ENCODE measurements at places on chromosomes 4 and X. TPM values are rescaled to one million over a fixed set of nuclear protein-coding genes. Genes with fewer than 3 reads are reported as not detected.

DNA sequence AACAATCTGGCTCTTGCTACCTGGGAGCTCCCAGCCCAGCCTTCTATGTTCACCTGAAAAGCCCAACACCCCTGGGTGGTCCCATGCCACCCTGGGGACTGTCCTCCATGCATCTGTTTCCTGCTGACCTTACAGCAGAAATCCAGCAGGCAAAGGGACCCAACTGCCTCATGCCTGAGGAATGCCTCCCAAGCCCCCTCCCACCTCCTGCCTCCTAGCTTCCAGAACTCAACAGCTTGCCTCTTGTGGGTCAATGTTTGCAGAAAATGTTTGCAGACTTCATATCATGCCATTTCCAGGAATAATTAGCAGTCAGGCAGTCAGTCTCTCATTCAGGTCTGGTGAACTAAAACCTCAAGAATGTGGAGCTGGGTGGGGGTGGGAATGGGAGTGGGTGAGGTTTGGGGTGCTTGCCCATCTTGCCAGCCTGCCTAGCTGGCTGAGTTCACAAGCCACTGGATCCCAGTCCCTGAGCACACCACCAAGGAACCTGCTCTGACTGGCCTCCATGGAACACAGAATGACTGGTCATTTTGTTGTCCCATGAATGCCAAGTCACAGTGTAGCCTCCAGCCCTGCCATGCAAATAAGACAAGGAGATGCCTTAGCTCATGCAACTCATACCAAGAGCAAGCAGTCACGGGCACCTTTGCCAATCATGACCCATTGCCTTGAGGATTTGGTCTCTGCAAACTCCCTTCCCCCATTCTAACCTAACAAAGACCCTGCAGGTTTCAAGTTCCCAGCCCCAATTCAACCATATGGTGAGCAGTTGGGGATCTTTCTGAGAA, 12.1 kb upstream of the PLAC1 start:
- DNase-seq: no peak

- no peak for DNase-seq
These were observed 405.0 kb downstream of the BCOR start for GRCh38 chrX:39692796-39693195.

GRCh38 chr4:12324965-12325364, 896.3 kb upstream of the HS3ST1 start:
- no peak for DNase-seq

GRCh38 chrX:110806145-110806544, 10.5 kb upstream of the CHRDL1 start:
- DNase-seq: no peak

DNA sequence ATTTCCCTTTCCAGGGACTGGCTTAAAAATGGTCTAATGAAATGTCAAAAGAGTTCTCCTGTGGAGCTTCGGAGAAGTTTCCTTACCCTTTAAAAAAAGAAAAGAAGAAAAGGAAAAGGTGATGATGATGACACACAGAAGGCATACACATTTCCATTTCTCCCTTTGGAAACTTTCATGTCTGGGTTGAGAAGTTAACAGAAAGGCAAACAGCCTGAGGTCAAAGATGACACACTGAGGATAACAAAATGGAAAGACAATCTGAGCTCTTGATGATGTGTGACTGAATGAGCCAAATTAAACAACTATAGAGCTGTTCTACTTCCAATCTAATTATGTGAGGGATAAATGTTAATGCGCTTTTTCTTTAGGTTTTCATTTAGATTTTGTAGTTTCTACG, 32.2 kb downstream of the NFXL1 start:
- no peak for DNase-seq

DNA sequence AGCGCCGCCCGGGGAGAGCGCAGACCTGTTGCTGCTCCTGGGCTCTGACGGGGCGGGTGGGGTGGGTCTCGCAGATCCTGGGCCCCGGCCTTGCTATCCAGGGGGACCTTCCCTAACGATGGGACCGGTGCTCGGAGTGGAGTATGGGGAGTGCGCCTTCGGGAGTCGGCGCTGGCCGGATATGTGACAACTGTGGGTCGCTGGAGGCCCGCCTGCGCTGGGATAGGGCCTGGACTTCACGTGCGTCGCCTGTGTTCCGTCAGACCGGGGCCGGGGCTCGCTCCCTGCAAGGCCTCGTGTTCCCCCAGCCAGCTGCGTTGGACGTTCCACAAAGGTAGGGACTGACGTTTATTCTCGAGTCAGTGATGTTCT, 1.3 kb downstream of the TBL1X start:
- DNase-seq: no peak

- no peak for DNase-seq
These were observed 615.3 kb upstream of the SLIT2 start for GRCh38 chr4:19636451-19636850.

DNA sequence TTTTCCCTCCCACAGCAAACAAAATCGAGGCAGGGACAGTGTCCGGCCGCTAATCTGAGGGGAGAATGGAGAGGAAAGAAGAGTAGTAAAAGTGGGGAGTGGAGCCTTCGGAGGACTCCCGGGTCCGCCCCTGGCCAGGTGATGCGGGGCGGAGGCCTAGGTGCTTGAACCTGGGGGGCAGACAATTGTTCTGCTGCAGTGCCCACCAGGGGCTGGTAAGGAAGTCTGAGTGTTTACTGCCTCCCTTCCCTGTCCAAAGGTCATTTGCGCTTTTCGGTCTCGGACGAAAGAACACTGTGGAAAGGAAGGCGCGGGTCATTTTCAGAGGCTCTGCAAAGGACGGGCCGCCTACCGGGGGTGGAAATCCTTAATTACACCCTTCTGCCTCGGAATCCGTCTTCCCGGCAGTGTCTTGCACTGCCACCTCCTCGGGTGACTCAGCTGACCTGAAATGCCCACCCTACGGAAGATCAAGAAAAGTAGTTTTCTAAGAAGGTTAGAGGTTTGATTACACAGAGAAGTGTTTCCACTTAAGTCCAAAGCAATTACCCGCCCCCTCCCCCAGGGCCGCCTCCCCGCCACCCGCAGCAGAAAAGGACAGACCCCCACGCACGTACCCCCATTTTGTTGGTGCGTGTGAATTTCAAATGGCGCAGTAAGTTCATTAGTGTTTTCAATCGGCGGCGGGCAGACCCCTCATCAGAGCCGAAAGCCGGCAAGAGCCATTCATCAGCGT, 99.9 kb upstream of the TENM3 start:
- no peak for DNase-seq

GRCh38 chrX:65688403-65688871, 21.0 kb downstream of the MSN start:
- no peak for DNase-seq

DNA sequence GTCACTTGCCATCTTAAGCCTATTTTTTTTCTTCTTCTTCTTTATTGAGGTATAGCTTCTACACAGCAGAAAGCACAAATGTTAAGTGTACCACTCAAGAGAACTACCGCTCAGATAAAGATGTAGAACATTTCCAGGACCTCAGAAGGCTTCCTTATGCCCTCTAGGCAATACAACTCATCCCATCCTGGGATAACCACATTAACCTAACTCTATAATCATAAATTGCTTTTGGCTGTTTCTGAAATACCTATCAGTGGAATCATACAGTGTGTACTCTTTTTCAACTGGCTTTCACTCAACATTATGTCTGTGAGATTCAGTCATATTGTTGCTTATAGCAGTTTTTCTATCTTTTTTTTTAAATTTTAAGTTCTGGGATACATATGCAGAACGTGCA, 51.7 kb downstream of the ARFIP1 start:
- no peak for DNase-seq

- DNase-seq: no peak
These were observed 29.4 kb upstream of the NEUROG2 start for GRCh38 chr4:112545346-112545745.

DNA sequence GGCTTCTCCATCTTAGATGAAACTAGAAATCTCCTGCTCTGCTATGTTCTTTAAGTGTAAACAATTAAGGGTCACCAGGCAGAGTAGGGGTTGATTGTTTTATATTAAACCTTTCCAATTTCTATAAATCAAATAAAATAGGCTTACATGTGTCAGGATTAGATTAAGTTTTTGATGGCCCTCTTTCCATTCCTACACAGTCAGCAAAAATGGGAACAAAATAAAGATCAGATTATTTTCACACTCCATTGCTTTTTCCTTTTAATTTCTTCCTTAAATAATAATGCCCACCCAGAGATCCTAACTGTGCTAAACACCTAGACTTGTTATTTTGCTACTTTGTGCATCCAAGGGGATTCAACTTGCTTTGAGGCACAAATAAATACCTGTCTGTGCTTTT, 381.4 kb upstream of the MAGEB16 start:
- no peak for DNase-seq

GRCh38 chr4:172573899-172574298, 594.7 kb upstream of the GALNT7 start:
- DNase-seq: peak; percentile 16

Gene ANKRD50
- total RNA-seq: 43.2 TPM

Gene TBC1D1
- 133 TPM for total RNA-seq

Gene PGRMC1
- total RNA-seq: 57.1 TPM

Gene PPP1R2C
- not detected for total RNA-seq

Gene ARHGAP6
- total RNA-seq: 1.7 TPM

Gene CT83
- not detected for total RNA-seq

Gene IQSEC2
- 16.6 TPM for total RNA-seq

Gene NR3C2
- 5.2 TPM for total RNA-seq

Gene SPP1
- 33.4 TPM for total RNA-seq

Gene PLXNB3
- total RNA-seq: 37.6 TPM

Data from glomerular endothelial cell (primary cell).